ENCODE measurements at places on chromosomes 1 and 21.

- no peak for DNase-seq
These were observed 10.1 kb upstream of the TIAM1 start for GRCh38 chr21:31354122-31354521.

GRCh38 chr1:89047734-89048133 lies 17.3 kb downstream of the GBP1 start:
- no peak for DNase-seq

DNA sequence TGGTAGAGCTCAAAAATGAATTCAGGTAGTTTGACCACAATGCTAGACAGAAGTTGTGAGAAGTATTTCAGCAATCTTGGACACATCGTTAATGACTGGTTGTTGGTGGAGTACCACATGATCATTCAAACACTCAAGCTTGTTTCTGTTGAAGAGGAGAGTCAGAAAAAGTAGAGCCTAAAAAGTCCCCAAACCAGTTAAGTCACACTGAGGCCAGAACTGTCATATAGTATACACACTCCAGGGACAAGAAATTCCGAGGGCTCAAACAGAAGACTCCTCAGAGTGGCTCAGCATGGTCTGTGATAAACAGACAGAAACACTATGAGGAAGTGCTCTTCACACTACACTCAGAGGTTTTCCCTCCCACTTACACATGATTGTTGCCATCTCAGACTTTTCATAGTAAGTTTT lies 5.8 kb downstream of the TRIM33 start:
- no peak for DNase-seq

- peak; percentile 54 for DNase-seq
These were observed 1.1 kb downstream of the CKS1B start for GRCh38 chr1:154975409-154976059.

GRCh38 chr1:71640116-71640515 lies 559.3 kb upstream of the ZRANB2 start:
- no peak for DNase-seq

DNA sequence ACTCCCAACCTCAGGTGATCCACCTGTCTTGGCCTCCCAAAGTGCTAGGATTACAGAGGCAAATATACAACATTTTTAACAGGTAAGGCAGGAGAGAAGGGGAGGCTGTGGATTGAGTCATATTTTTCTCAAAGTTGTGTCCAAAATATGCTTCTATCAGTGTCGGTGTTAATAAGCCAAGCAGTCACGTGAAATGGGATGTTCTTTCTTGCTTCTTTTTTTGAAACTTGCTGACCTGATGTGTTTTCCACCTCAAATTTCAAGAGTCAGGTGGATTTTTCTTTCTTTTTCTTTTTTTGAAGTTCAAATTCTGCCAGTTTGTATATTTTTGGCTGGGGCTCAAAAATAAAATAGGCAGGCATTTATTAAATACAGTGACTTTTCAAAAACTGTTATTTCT lies 91.5 kb downstream of the PCP4 start:
- no peak for DNase-seq

- no peak for DNase-seq
These were observed 16.5 kb upstream of the KLF18 start for GRCh38 chr1:44157903-44158302.

GRCh38 chr21:43921979-43922945 lies 57.2 kb downstream of the AGPAT3 start:
- peak; percentile 65 for DNase-seq

DNA sequence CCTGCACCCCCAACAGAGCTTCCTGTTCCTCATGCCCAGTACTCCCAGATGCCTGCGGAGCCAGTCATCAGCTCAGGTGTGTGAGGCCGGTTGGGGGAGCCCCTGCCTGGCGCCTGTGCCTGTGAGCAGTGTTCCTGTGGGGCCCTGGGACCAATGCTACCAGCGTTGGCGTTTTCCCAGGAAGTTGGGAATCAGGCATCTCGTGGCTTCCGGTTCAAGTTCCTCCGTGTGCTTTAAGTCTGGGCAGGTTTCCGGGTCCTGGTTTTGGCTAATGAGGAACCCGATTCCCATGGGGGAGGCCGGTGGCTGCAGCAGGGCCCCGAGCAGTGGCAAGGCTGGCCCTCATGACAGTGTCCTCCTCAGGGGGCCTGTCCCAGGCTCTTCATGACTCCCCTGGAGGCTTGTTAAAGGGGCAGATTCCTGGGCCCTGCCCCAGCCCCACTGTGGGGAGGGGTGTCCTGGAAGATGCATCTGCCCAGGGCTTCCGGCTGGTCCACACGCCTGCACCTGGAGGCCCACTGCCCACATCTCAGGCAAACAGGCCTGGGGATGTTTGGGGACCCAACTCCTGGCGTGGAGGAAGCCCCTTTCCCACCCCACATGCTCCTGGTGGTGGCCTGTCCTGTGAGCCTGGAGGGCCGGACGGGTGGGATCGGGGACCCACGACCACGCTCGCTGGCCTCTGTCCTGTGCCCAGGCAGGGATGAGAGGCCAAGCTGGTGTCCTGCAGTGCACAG lies 26.2 kb downstream of the TP73 start:
- no peak for DNase-seq

GRCh38 chr1:240194120-240194519 lies 102.4 kb downstream of the FMN2 start:
- no peak for DNase-seq

GRCh38 chr1:41640141-41640751 lies 155.8 kb upstream of the EDN2 start:
- no peak for DNase-seq

GRCh38 chr1:85202092-85202863 lies 1.5 kb upstream of the SYDE2 start:
- no peak for DNase-seq

- no peak for DNase-seq
These were observed 71.6 kb upstream of the CSF3R start for GRCh38 chr1:36554323-36554628.

Measured in activated T-cell treated with anti-CD3 and anti-CD28 coated beads, Interleukin-2, amount 50 U/mL, for 1 hour (primary cell).